BJ (cell line): ENCODE measurements at places on chromosomes 5 and 9.
A peak's percentile ranks its signal among the peaks of the same experiment; 100 is the strongest.

GRCh38 chr9:138070815-138071214, 193.2 kb downstream of the CACNA1B start:
- DNase-seq = no peak

DNA sequence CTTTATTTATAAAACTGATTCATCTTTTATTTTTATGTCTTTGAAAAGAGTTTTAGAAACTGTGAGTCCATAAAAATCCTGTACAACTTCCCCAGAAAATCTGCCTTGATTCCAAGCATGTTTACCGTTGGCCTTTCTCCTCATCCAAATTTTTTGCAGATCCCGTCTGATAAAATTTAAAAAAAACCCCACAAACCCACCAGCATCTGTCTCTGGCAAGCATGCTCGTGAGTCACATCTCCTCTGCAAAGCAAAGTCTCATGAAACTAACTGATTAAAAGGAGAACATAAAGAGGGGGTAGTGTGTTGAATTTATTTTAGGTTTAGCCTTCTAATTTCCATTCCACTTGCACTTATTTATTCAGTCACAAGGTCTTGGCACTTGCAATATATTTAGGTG, 109.4 kb downstream of the MAT2B start:
- DNase-seq = no peak

GRCh38 chr5:173718469-173718868, 102.0 kb upstream of the BOD1 start:
- DNase-seq = no peak

DNA sequence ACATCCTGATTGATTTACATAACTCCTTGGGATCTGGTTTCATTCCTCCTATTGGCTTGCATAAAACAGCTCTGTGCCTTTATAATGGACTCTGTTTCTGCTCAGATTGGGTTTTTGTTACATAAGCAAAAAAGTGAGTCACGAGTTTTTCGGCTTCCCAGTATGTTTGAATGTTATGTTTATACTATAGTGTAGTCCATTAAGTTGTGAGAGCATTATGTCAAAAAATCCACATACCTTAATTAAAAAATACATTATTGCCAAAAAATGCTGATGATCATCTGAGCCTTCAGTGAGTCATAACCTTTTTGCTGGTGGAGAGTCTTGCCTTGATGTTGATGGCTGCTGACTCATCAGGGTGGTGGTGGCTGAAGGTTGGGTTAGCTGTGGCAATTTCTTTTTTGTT, 144.6 kb downstream of the CCDC171 start:
- DNase-seq = peak; percentile 56

DNA sequence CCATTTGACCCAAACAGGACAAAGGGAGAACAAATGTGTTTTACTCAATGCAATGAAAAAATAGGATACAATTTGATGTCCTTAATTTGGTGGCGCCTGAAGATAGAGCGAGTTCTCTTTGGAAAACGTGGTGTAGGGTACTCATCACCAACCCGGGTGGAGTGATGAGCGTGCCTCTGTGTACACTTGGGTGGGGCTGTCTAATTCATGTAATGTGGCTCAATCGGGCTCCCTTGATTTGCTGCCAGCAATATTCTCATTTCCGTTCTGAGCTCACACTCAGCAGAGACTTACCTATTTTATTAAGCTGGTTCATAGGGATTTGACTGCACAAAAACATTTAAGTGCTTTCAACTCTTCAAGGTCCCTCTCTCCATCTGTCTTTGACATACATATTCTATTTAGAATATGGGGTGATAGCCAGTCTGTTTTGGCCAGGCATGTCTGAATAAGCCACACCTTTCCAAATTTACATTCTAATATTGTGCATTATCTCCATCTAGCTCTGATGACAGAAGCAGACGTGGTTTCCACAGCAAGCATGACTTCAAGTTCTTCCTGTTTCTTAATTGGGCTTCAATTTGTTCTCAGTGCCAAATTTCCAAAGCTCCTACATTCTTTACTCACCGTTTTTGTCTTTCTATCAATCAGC, 162.5 kb downstream of the IRX2 start:
- no peak for DNase-seq

DNA sequence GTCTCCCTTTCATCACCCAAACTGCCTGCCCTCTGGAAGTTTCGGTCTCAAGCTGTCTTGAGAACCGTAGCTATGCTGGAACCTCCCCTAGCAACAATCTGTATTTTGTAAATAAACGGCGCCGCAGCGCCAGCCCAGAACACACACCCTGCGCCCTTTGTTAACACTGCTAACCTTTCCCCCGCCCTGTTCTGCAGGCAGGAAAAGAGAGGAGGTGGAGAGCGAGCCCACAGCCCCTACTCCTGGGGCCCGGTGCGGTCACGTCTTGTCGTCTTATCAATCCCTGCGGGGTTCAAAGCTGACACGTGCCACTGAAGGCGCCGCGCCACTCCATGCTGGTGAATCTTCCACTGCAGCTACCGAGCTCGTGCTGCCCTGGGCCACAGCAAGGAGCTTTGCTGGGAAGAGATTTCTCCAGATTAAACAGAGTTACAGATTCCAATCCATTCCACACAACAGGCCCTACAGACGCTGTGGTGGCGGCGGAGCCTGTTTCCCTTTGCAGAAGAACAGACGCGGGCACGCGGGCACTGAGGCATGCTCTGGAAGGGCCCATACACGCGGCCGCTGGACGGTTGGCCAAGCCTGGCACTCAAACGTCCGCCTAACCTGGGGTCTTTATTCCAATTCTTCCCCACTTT, 25.3 kb downstream of the ZDHHC11B start:
- no peak for DNase-seq

- peak; percentile 15 for DNase-seq
Measured at GRCh38 chr5:43997647-43998272, 391.5 kb downstream of the FGF10 start.

GRCh38 chr5:101390151-101390908, 487.2 kb upstream of the ST8SIA4 start:
- DNase-seq = peak; percentile 0
